ENCODE measurements at places on chromosomes 2 and 18.
A peak's percentile ranks its signal among the peaks of the same experiment; 100 is the strongest.

DNA sequence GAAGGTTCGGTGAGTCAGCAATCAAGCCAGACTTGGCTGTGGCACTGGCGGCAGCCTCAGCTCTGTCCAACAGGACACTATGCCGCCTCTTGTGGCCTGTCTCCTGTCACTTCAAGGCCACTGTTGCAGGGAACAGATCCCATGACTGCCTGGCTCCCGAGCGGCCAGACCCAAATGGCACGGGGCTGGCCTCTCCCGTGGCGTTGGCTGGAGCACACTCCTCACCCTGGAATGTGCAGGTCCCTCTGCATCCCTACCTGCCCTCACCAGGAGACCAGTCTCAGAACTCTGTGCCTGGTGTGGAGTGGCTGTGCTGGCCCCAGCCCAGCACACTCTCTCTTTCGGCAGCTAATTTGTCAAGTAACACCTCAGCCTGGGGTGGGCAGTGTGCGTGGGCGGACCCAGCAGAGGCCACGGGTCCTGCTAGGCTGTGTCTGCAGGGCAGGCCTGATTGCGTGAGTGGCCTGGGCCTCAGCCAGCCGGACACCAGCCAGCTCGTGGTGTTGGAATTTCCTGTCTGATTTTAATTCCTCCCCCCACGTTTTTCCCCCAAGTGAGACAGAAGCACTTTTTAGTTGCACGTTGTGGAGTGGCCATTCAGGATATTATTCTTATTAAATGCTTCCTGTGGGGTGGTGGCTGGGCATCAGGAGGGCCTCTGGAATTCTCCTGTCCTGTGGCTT is 179.3 kb downstream of the GLI2 start:
- DNase-seq: peak; percentile 77

DNA sequence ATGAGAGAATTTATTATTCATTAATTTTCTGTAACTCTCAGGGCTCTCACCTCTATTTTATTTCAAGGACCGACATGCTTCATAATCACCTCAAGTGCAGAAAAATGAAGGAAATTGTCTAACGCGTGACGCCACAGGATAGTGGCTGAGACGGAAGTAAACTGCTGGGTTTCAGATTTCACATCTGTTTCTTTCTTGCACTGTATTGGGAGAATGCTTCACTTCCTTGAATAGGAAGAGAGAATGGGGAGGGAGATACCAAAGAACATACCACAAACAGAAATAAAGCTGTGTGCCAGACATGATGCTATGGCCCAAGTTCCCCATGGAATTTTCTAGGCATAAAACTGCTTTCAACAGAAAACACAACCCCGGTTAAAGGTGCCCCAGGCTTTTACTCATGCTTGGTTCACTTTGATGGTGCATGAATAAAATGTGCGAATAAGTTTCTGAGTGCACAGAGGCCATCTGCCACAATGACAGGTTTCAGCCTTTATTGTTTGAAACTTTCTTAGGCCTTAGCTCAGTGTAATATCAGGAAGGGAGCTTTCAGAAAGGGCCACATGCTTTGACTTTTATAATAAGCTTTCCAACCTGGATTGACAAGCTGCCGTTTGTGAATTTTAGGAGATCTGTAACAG is 1116.4 kb downstream of the SOCS6 start:
- DNase-seq: no peak

- DNase-seq: no peak
Measured at GRCh38 chr2:177588671-177589070, 196.1 kb downstream of the AGPS start.

- DNase-seq: no peak
Measured at GRCh38 chr2:113894156-113894743, 4.4 kb downstream of the ACTR3 start.

- DNase-seq: no peak
Measured at GRCh38 chr2:147030966-147031720, 813.7 kb upstream of the ACVR2A start.

- DNase-seq: no peak
Measured at GRCh38 chr2:9975805-9976447, 24.4 kb downstream of the GRHL1 start.

- DNase-seq: no peak
Measured at GRCh38 chr18:44857744-44858491, 177.2 kb downstream of the SETBP1 start.

DNA sequence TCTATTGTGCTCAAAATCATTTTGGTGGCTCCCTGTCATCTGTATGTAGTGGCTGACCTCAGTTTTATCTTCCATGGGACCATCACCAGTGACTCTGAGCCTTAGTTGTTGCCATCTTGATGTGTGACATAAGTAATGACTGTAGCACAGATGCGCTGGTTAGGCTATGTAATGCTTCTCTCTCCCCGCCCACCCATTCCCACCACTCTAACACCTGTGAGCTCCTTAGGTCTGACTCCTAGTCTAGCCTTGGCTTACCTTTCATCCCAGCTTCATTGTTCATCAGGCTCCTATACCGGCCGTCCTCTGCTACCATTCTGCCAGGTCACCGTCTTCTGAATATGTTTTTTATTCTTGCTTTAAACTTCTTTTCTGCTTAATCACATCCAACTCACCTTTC is 17.2 kb downstream of the MYO1B start:
- no peak for DNase-seq

GRCh38 chr2:127840893-127841292 is 17.1 kb downstream of the POLR2D start:
- DNase-seq: no peak

- no peak for DNase-seq
Measured at GRCh38 chr18:73487966-73488365, 620.2 kb upstream of the NETO1 start.

DNA sequence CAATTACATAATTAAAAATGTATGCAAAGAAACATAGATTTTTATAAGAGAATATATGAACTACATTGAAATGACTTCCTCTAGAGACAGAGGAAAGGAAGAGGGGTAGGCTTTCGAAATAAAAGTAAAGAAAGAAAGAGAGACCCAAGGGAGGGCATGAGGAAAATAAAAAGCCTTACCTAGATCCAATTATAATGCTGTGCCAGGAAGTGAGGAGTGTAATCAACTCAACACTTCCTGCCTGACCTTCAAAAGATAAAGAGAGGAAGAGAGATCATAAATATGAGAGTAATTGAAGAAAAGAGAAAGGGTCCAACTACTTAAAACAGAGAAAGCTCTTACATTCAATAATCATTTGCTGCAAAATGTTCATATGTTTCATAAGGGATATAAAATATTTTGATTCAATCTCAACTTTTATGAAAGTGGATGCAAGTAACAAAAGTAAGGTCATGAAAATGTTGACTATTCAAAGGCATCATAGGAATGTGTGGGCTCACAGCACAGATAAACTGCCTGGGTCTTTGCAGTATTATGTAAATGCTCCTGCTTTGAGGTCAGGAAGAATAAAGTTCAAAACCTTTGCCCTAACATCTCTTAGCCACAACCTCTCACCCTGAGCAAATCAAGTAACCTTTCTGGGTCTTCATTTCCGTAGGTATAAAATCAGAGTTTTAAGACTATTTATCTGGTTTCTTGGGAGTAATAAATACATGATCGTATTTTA is 1237.7 kb downstream of the LRP1B start:
- no peak for DNase-seq

DNA sequence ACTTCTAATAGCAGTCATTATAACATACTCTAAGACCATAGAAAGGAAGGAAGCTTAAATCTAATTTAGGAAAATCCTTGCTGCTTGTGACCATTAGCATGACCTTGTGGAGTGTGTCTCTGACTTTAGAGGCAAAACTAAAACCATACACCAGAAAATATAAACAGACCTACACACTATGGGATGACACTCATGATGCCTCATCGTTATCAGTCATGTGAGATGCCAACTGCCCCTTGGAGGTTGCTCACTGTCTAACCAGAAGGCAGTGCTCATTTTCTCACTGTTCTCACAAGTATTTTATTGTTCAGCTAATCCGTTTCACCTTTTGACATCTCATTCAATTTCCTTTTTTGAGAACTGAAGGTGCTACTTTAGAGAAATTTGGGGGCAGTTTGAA is 376.9 kb downstream of the RND3 start:
- no peak for DNase-seq

DNA sequence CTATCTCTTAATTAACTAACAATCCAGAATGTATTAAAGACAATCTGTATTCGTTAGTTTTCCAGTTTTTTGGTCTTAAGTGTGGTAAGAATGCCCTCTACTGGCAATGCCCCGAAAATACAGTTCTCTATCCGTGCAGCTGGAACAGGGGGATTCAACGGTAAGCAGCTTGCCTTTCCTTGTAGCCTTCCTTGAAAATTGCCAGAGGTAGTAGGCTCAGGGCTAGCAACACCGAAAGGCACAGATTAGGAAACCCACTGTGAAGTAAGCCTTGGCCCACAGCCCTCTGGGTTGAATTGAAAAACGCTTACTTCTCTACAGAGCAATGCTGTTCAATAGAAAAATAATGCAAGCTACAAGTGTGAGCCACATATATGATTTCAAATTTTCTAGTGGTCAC is 17.1 kb upstream of the VPS4B start:
- no peak for DNase-seq

- no peak for DNase-seq
Measured at GRCh38 chr2:72276876-72277275, 129.2 kb upstream of the CYP26B1 start.

DNA sequence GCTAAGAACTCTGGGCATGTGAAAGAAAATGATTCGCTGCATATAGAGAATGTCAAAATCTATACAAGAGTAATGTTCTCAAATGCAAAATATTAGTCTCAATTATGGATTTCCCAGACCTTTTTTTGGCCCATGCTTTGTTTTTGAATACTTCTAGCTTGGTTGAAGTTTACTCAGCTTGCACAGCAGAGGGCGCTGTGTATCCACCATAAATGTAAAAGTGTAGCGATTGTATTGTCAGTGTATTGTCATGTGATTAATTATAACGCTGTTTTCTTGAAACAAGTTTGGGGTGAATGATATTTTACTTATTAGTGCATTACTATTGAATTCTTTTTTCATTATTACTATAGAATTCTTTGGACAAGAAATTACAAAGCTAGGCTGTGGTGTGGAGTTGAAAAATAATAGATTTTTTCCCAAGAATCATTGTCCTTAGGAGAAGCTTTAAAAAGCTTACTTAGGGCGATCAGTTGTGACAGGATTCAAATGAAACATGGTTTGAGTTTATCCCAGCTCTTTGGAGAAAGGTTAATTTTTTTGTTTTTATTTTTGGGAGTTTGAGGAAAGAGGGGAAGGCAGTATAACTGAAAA is 98.3 kb downstream of the PIK3C3 start:
- no peak for DNase-seq

- no peak for DNase-seq
Measured at GRCh38 chr2:111025288-111025687, 95.4 kb upstream of the BCL2L11 start.

- DNase-seq: no peak
Measured at GRCh38 chr2:188659656-188660406, 314.3 kb upstream of the COL3A1 start.

DNA sequence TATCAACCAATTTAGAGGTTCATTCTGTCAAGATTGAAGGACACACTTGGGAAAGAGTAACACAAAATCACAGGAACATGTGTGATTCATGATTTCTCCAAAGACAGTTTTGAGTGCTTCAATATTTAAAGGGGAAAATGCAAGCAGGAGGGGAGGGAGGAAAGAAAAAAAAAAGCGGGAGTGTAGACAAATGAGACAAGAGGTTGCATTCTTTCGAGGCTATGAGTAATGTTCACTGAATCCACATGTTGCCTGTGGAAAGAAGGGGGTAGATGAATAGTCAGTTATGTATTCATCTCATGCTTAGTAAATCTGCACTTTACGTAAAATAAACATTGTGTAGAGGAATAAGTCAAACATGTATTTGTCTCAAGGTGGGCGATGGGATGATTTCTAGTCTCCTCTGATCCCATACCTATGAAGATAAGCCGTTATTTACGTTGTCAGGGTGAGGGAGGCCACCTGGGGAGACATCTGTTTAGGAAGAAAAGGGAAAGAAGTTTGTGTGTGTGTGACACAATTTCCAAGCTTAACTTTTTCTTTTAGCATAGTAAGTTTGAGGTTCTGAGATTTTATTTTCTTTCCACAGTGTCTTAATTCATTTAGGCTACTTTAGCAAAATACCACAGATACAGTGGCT is 211.0 kb upstream of the ZC3H15 start:
- no peak for DNase-seq

GRCh38 chr2:85257359-85257969 is 70.3 kb downstream of the TGOLN2 start:
- no peak for DNase-seq

GRCh38 chr2:241966647-241967466 is 97.3 kb downstream of the RTP5 start:
- no peak for DNase-seq

DNA sequence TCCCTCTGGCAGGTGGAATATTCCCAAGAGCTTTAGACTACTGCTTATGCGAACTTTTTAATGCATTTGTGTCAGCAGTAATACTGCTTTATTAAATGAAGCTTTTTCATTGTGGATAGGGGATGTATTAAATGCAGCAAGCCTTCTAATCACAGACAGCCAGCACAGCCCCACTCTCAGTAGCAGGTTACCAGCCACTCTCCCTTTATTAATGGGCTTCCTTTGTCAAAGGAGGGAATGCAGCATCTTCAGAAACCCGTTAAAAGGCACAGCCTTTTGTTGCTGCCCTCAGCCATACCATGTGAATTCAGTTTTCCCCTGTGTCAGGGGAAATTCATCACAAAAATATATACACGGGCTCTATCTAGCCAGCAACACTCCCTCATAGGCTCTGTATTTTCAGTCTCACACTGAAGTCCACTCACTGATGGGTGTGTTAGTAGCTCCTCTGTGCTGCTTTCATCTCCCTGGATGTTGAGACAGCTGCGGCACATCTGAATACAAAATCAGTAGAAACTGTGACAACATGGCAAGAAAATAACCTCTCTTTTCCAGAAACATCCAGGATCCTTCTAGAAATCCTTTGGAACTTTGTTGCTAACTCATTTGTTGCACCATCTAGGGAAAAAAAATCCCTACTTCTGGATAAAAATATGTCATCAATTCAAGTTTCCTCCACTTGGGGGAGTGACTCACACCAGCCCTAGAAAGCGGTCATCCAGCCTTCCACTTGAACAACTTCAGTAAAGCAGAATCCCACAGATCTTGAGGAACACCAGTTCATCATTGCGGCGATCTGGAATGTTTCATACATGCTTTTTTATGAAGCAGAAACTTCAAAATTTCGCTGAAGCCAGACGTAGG is 48.4 kb downstream of the LRRTM1 start:
- peak; percentile 12 for DNase-seq

All from left lung (tissue), 14 donors.